Muscle of back (tissue), 13 donors: ENCODE measurements at places on chromosomes 7 and 10. TPM values are rescaled to one million over a fixed set of nuclear protein-coding genes. Genes with fewer than 3 reads are reported as not detected.

- DNase-seq, result no peak
Observed at GRCh38 chr10:6255548-6256061, 52.9 kb downstream of the PFKFB3 start.

TRIM74 gene
- polyA plus RNA-seq, result not detected

- DNase-seq, result peak; percentile 12
Observed at GRCh38 chr7:120273476-120273975, 551 bp downstream of the KCND2 start.

- no peak for DNase-seq
Observed at GRCh38 chr7:105178177-105178576, 164.2 kb downstream of the KMT2E start.

- peak; percentile 99 for DNase-seq
Observed at GRCh38 chr10:73965890-73966768, 31.8 kb upstream of the VCL start.

DNA sequence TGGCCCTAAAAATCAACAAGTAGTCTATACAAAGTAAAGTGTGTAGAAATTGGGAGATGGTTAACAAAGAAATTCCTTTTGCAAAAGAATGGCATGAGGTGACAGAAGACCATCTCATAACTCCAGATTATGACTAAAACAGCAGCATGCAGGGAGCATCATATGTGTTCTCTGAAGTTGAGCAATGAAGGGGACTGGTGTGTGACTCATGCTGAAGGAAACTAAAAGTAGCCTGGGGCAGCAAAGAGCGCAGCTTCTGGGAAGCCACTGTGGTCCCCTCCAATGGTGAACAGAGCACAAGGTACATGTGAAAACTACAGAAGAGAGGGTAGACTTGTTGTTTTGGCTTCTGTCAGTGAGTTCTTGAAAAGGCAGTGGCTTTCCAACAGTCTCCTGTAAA, 133.4 kb downstream of the MACC1 start:
- DNase-seq, result no peak

CUL1 gene
- 48.3 TPM for polyA plus RNA-seq

DNA sequence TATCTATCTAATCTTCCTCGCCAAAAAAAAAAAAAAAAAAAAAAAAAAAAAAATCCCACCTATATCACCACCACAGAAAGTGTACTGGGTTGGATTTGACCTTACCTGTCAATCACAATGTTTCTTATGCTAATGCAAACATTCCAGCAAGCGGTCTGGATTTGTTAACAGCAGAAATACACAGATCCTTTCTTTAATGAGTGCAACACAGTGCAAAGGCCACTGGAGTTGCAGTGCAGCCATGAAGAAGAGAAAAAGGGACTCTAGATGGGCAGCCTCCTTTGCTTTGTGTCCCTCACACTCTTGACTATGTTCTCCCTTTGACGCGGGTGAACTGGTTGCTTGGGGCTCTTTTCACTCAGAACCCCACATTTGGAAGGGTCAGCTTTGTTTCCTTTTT, 127.3 kb upstream of the PRKCQ start:
- no peak for DNase-seq

DNA sequence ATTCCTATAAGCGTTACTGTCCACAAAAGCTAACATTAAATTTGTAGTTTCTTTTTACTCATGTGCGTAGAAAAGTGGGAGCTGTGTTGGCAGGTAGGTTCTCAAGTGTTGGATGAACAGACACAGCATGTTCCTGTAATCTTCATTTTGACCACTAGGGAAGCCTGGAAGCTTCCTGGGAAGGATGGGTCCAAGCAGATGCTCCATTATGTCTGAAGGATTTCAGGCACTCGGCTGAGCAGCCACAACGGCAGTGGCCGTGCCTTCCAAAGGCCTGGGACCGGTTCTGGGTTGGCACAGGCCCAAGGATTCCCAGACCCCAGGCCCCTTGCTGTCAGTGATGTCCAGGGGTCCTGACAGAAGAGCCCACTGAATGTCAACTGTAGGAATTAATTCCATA, 386.3 kb downstream of the TNS3 start:
- no peak for DNase-seq

- DNase-seq, result no peak
Observed at GRCh38 chr7:71706597-71706975, 574.6 kb downstream of the GALNT17 start.

DNA sequence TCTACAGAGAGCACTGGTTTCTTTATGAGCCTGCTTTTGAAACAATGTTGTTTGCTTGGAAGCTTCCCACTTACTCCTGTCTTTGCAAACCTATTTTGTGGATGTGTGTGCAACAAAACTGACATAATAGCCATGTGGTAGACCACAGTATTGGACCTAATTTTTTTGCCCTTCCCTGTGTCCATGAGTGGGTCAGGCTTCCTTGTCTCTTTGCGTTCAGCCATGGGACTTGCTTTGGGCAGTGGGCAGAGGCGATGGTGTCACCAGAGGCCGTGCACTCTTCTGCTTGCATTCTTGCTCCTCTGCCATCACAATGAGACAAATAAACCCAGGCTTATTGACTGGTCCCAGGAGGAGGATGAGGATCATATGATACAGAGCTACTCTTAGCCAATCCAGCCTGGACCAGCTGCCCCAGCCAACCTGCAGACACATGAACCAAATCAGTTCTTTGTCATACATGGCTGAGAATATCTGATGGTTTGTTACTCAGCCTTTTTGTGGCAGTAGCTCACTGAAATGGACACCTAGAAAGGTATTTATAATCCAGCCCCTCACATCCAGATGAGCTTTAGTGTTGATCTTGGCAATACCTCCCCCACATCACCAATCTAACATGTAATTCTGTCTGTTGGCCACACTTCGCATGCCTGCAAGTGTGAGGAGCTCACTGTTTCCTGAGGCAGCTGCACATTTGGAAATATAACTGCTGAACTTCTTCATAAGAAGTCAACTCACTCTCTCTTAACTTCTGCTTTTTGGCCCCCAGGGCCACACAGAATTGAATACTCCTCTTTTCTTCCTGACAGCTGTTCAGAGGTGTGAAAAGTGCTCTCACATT, 427.8 kb upstream of the ZMIZ1 start:
- DNase-seq, result no peak

- no peak for DNase-seq
Observed at GRCh38 chr7:157457355-157458253, 120.8 kb downstream of the DNAJB6 start.

DNA sequence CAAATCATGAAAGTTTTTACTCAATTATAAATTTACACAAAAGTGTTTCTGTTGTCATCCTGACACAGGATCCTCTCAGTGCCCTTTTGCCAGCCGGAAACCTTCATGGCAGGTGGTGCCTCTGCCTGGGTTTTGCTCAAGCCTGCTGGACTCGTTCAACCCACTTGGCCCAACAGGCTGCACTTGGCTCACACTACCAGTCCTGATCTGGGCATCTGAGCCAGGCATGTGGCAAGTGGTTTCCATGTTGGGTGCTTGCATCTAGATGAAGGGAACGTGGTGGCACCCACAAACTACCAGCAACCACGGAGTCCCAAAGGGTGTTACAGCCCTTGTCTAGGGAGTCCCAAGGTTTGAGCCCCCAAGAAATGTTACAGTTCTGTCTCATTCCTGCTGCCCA, 162.3 kb upstream of the CSTF2T start:
- DNase-seq, result no peak

DNA sequence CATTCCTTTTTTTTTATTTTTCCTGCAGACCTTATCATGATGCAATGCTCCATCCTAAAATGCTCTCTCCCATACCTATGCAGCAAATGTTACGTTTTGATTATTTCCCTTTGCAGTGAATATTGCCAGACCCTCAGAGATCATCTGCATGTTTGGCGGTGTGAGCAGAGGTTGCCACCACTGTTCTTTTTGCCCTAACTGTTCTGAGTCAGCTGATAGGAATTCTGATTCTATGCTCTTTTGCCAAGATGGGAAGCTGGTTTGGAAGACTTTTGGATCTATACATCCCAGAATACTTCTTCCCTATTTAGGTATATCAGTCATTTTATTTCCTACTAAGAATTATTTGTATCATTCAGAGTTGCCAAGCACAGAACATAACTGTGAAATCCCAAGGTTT, 130.5 kb downstream of the KLF6 start:
- DNase-seq, result no peak

DNA sequence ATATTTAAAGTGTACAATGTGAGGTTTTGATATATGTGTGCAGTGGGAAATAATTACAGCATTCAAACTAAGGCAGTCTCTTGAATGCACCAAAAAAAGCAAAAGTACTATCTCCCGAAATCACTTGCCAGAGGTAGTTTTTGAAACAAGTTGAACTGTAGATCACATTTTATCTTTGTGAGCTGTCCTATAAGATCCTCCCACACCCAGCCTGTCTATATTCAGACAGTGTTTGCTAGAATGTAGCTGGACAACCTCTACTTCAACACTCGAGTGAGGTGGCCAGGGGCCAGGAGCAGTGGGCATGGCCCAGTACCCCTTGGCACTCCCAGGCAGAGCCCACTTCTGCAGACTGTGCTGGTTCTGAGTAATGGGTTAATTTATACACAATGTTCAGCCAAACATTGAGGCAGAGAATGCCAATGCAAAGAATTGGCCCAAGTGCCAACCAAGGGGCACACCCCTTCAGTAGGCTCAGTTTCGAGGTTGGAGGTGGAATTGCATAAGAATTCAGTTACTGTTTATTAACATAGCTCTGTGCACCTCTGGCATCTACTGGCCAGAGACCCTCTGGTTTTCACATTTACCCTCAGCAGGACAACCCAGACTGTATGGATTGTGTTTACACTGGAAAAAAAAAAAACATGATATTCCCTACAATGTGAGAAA, 70.5 kb downstream of the AHR start:
- no peak for DNase-seq

- DNase-seq, result no peak
Observed at GRCh38 chr10:8424555-8425211, 370.2 kb downstream of the GATA3 start.

GRCh38 chr7:157046681-157047080, 36.2 kb upstream of the MNX1 start:
- no peak for DNase-seq

- DNase-seq, result no peak
Observed at GRCh38 chr10:16728266-16728665, 89.0 kb downstream of the RSU1 start.

DNA sequence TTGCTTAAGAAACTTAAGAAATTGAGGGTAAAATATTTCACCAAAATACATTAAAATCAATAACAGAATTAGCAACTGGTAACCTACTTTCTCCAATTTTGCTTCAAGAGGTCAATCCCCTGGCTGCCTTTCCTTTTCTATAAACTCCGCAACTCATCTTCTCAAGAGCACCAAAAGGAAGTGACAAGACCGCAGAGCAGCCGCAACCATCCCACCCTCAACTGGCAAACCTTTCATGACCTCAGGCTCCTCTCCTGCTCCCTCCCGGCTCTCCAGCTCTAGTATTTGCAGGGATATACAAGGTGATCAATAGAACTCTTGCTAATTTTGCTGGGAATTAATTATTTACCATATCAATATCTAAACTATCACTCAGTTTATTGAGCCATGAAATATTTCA, 88.9 kb downstream of the ATE1 start:
- no peak for DNase-seq

DNA sequence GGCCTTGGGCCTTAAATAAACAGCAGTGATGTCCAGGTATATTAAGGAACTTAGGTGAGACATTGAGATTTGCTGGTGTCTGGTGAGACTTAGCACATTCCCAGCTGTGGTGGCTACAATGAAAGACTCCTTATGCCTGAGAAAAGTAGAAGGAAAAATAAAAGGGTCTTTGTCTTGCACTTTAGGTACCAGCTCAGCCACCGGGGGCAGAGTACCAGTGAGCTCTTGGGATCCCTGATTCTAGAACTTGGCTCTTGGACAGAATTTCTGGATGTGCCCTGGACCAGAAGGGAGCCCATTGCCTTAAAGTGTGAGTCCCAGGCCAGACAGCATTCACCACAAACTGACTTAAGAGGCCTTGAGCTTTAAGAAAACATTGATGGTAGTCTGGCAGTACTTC, 1038.7 kb downstream of the SORCS3 start:
- no peak for DNase-seq

- DNase-seq, result no peak
Observed at GRCh38 chr10:55358539-55358938, 557.5 kb upstream of the PCDH15 start.

MEOX2 gene
- 42.1 TPM for polyA plus RNA-seq

OR13A1 gene
- polyA plus RNA-seq, result not detected

DNA sequence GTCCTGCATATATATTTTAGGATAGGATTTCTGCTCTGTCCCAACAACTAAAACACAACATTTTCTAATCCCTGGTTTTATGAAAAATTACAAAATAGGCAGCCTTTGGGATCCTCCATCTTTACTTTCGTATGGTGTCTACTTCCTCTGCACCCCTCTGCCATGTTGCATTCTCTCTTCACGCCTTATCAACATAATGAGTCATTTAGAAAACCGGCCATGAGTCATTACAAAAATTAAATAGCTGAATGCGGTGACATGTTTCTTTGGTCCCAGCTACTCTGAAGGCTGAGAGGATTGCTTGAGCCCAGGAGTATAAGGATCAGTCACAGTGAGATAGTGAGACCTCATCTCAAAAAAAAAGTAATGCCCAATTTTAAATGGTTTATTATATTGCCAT, 148.1 kb upstream of the CELF2 start:
- DNase-seq, result no peak

DNA sequence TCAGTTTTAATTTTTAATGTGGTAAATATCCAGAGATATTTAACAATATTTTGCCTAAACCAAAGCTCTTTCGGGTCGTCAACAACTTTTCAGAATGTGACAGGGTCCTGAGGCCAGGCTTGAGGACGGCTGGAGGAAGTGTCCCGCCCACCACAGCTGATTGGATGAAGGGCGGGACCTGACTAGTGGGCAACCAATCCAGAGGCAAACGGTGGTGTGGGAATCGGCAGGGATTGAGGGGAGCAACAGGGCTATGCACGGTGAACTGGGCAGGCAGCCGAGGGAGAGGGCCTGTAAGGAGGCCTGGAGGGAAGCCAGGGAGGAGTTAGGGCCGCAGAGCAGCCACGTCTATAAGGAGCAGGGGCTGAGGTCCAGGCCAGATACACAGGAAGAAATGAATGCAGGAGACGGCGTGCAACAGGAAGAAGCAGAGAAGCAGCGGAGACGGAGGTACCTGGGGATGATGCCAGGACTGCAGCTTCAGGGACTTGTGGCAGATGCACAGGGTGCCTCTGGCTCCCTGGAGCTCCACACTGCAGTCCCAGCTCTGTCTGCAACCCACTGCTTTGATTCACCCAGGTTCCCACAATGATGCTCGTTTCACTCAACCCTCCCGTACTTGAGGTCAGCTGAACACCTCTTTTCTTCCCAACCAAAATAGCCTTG, 46.1 kb upstream of the ZMIZ1 start:
- DNase-seq, result peak; percentile 80

DNA sequence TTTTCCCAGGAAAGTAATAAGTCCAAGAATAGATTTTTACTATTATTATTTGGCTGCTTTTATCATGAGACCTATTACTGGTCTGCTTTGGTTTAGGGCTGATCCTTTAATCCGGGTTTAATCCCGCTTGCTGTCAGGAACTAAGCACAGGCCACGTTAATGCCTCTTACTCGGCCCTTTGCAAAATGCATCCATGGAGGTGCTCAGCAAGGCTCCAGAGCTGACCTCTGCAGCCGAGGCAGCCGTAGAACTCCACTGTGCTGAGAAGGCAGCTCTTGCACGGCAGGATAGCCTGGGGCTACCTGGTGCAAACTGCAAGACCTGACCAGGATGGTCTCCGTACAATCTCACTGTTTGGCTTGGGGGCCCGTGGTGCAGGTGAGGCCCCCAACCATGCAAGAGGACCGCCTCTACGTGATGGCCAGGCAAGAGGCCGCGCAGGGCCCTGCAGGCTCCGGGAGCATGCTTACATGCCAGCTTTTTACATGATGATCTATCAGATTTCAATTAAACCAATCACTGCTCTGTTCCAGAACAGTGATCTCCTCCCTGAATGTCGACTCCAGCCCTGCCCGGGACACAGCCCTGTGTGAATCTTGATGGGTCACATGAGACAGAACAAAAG, 10.4 kb upstream of the CALML3 start:
- no peak for DNase-seq
